ENCODE measurements at places on chromosomes 12 and 14. TPM values are rescaled to one million over a fixed set of nuclear protein-coding genes. Genes with fewer than 3 reads are reported as not detected.
A peak's percentile ranks its signal among the peaks of the same experiment; 100 is the strongest.

The PRH1 gene
- total RNA-seq: 21.0 TPM

DNA sequence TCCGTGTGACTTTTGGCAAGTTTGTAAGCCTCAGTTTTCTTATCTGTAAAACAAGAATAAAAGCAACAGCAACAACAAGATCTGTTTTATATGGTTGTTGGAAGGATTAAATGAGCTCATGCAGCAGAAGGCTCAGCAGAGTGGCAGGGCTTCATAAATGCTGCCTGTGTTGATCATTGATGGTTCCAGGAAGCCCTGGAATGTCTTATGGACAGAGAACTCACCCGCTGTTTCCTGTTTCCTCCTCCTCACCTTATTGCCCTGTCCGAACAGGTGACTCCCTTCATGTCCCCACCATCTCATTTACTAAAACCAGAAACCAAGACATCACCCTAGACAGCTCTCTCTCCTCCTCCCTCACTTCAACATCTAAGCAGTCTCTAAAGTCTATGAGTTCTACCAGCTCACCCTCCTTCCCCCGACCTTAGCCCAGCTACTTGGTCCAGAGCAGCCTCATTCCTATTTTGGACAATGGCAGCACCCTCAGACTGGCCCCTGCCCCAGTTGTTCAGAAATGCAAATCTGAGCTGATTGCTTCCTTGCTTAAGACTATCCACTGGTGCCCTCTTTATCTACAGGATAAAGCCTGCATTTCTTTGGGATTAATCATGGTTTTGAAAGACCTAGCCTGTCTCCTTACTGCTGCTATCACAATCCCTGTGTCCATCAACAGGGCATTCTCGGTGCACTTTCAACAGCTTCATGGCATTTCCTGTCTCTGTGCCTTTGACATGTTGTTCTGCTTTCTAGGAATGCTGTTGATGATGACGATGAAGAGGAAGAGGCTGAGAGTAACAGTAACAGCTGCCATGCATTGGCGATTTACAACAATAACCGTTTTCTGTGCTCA, 21.4 kb upstream of the GSG1 start:
- DNase-seq: no peak

GRCh38 chr12:104952816-104953215, 5.3 kb downstream of the SLC41A2 start:
- no peak for DNase-seq

DNA sequence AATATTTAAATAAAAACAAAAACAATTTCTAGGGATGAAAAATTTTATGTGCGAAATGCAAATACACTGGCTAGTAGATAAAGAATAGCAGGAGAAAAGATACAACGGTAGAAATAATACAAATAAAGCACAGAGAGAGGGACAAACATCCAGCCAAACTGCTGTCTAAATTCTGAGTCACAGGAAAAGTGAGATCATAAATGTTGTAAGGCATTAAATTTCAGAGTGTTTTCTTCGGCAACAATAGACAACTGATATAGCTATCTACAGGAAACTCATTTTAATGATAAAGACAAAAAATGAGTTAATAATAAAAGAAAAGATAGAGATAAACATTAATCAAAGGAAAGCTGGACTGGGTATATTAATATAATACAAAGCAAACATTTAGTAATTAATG, 122.2 kb downstream of the NTS start:
- no peak for DNase-seq

The FERMT2 gene
- 50.3 TPM for total RNA-seq

The SMARCD1 gene
- 16.9 TPM for total RNA-seq

DNA sequence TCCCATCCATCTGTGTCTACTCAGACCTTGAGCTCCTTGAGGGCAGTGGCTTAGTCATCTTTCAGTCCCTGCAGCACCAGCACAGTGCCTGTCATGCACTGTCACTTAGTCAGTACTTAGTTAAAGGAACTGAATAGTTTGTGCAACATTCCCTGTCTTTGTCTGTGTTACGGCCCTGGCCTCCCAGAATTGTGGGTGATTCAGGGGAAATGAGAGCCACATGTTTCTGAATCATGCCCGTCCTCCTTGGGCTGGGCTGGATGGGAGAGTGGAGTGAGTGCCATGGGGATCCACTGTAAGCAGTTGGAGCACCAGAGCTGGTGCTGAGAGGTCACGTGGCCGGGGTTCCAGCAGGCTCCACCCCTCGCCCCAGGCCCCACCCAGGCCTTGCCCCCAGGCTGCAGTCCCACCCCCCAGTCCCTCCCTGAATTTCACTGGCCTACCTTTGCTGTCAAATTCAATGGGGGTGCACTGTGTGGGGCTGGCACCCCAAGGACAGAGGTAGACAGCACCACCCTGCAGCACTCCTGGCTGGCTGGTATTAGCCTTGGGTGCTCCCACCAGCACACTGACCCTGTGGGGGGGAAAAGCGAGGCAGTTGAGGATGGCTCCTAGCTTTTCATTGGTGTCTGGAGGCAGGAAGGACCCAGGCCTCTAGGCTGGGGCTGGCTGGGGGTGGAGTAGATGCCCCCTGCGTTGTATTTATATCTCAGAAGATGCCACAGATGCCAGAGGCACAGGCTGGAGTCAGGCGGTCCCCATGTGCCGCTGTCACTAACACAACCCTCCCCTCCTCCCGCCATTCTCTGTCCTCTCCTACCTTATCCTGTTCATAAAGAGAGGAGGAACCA, 7.5 kb downstream of the ITGA5 start:
- DNase-seq: peak; percentile 40

DNA sequence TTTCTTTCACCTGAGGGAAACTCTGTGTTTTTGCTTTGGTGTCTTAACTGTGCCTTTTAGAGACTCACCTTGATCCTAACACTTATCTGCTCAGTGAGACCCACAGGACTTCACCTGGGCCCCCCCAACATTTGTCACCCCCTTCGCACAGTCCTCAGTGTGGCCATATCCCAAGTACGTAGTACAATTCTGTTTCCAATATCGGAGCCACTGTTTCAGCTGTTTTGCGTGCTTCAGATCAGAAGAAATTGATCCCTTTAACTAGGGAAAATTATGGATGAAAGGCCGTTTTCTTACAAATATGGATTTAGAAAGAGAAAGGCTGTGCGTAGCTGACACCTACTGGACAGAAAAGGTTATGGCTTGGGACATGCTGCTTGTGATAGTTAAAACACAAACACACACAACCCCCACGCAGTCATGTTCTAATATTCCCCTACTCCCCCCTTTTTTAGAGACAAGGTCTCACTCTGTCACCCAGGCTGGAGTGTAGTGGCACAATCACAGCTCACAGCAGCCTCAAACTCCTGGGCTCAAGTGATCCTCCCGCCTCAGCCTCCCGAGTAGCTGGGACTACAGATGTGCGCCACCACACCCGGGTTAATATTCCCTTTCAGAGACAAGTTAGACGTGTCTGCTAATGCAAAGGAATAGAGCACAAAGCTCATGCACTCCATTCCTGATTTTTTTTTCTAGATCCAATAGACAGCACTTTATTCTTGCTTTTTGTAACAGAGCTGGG, 3.6 kb upstream of the SLC7A8 start:
- DNase-seq: peak; percentile 30

DNA sequence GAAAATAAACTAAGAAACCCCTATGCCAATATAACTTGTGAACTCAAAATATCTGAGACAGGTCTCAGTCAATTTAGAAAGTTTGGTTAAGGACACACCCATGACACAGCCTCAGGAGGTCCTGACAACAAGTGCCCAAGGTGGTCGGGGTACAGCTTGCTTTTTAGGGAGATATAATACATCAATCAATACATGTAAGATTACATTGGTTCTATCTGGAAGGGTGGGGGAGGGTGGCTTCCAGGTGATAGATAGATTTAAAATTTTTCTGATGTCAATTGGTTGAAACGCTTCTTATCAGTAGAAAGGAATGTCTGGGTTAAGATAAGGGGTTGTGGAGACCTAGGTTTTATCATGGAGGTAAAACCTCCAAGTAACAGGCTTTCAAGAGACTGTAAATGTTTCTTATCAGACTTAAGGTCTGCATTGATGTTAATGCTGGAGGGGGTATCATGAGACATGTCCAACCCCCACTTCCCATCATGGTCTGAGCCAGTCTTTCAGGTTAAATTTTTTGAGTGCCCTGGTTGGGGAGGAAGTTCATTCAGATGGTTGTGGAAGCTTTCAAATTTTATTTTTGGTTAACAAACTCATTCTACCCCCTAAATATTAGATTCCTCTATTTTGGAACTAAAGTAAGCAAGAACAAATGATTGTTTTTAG, 82.0 kb upstream of the RASSF8 start:
- DNase-seq: no peak

DNA sequence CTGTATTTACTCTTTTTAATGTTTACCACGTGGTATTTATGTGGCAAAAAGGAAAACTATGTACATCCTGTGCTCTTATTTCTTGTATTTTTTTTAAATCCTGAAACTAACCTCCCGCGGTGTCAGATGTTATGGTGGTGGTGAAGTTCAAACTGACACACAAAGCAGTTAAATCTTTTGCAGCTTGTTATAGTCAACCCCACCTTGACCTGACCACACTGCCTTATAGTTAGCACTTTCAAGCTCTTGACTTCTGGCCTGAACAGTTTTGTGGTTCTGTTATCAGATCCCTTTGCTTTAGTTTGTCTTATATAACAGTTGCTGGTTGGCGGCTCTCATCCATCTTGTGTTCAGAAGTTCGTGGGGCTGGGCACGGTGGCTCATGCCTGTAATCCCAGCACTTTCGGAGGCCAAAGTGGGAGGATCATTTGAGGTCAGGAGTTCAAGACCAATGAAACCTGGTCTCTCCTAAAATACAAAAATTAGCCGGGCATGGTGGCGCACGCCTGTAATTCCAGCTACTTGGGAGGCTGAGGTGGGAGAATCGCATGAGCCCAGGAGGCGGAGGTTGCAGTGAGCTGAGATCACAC, 2.1 kb downstream of the UNG start:
- DNase-seq: no peak

DNA sequence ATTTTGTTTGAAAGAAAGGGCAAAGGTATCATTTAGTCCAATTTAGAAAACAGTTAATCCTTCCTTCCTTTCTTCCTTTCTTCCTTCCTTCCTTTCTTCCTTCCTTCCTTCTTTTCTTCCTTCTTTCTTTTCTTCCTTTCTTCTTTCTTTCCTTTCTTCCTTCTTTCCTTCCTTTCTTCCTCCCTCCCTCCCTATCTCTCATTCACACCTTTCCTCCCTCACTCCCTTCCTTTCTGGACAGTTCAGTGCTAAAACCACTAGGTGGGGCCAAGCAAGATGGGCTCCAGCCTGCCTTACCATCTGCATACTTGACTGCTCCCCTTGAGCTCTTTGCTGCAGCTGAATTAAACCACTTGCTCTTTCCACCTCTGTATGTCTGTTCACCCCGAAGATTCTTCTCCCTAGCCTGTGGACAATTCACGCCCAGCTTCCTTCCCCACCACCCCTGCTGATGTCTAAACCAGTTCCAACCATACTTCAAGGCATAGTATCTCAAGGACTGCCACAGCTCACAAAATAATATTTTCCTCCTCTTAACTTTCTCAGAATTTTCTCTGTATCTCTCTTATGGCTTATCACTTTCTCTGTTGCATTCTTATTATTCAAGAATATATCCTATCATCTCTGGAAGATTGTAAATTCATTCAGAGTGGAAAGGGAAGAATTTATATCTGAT, 78.0 kb downstream of the DBX2 start:
- DNase-seq: no peak

- DNase-seq: no peak
These were observed 352.9 kb upstream of the RGS6 start for GRCh38 chr14:71579331-71579730.

DNA sequence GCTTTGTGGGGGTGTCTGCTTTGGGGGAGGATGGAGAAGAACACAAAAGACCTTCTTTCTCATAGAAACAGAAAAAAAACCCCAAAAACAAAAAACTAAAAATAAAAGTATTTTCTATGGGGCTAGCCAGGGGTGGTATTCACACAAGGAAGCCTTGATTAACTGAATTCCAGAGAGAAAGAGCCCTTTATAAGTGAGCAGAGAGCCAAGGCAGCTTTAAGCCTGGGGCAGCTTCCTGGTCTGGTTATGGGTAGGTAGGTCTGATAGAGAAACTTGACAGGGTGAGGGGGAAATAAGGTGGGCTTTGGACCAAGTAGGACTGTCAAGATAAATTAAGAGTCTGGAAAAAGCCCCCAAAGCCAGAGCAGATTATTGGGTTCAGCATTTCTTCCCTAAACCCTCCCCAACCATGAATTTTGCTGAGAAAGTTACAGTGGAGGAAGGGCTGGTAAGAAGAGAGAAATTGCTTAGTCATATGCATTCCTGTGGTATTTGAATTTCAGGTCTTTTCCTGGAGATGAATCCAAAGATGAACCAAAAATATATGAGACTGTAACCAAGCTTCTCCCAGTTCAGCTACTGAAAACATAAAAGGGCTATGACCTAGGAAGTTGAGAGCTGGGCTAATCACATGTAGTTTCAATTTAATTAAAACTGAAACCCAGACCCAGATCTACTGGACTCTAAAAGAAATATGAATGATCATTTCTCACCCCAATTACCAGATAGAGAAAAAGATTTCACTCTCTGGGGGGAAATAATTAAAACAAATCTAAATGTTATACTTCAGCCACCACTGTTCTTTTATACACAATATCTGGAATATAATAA, 144.8 kb downstream of the TBC1D30 start:
- DNase-seq: no peak

DNA sequence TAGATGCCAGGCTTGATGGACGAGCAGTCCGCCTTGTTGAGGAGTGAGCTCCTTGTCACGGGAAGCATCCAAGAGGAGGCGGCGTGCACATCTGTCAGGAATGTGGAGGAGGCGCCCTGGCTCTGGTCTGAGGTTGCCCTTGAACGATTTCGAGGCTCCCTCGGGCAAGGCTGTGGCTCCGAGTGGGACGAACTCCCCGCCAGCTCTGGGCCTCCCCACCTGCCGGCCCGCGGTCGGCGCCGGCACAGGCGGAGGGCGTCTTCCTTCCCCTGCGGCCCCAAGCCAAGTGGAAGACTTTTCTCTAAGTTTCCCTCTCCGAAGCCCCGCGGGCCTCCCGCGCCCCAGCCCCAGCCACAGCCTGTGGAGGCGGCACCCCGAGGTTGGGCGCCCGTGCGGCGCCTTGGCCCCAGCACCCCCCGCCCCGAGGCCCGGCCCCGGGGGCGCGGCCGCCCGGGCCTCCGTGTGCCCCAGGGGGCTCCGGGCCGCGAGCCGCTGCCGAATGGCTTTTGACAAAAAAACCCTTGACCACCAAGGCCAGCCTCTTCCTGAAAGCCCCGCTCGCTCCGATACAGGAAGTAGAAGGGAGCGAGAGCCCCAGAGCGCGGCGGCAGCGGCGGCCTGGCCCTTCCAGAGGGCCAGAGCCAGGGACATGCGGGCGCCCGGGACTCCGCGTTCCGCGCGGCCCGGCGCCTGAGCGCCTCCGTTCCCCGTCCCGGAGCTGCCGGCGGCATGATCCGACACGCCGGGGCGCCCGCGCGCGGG, at the start of gene RIN3:
Gene RIN3, plus strand, starts transcription at position 578 of the 762 bp plus-strand sequence. Its CDS starts 152 bp downstream, at position 730.
- no peak for DNase-seq
